Ureter (tissue), 1 donor: ENCODE measurements at places on chromosomes 2 and 18.

GRCh38 chr2:175476948-175477347 lies 295.4 kb upstream of the ATP5MC3 start:
- DNase-seq: no peak

- no peak for DNase-seq
Measured at GRCh38 chr2:42871372-42871771, 79.0 kb upstream of the HAAO start.

- no peak for DNase-seq
Measured at GRCh38 chr2:39546937-39547336, 109.9 kb upstream of the MAP4K3 start.

- DNase-seq: no peak
Measured at GRCh38 chr2:38030635-38031355, 45.2 kb downstream of the CYP1B1 start.
